ENCODE measurements at places on chromosomes 5 and 9.

GRCh38 chr9:88737031-88737430, 202.1 kb downstream of the NXNL2 start:
- no peak for DNase-seq

- no peak for DNase-seq
Measured at GRCh38 chr9:136587944-136588662, 42.3 kb upstream of the NOTCH1 start.

- DNase-seq, result no peak
Measured at GRCh38 chr5:32618962-32619361, 33.6 kb downstream of the SUB1 start.

GRCh38 chr5:155056644-155057269, 43.2 kb downstream of the KIF4B start:
- DNase-seq, result no peak

- DNase-seq, result no peak
Measured at GRCh38 chr9:114914139-114914538, 16.3 kb downstream of the TNFSF8 start.

Data from lower leg skin (tissue), 4 donors.